ENCODE measurements at places on chromosomes 3 and 15.
A peak's percentile ranks its signal among the peaks of the same experiment; 100 is the strongest.

DNA sequence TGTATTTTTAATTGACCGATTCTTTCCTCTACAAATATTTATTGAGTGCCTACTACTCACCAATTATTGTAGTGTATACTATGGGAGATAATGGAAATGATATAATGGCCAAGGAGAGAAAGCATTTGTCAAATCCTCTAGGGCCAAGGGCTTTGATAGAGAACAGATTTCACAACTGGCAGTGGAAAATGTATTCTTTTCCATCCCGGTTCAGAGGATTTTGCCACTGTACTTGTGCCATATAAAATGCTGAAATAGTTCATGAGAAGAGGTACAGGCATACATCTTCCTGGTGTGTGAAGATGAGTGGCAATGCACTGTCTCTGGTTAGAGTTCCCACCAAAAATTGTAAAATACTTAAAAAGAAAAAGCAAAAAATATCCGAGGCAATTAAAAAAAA lies 451.6 kb upstream of the TPRG1 start:
- no peak for DNase-seq

DNA sequence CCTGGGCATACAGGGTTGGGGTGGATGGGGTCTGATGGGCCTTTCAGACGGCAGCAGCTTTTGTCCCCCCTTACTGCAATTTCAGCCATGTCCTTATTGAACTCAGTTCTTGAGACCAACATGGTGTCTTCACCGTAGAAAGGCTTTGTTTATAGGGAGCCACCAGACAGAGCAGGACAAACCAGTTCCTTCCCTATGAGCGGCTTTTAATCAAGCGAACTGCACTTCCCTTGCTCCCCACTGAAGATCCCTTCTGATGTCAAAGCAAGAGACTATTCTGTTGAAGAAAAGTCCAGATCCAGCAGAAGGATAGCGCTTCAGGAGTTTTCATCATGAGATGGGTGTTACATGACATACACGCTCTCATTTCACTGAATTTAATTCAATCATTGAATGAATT lies 100.4 kb downstream of the CD47 start:
- DNase-seq, result no peak

GRCh38 chr15:42102646-42103235 lies 8.4 kb upstream of the PLA2G4D start:
- DNase-seq, result no peak

- DNase-seq, result no peak
Measured at GRCh38 chr3:80238606-80239005, 470.8 kb upstream of the ROBO1 start.

- DNase-seq, result no peak
Measured at GRCh38 chr3:98812851-98813374, 49.8 kb downstream of the ST3GAL6 start.

- no peak for DNase-seq
Measured at GRCh38 chr3:9770276-9770812, 597 bp upstream of the CAMK1 start.

DNA sequence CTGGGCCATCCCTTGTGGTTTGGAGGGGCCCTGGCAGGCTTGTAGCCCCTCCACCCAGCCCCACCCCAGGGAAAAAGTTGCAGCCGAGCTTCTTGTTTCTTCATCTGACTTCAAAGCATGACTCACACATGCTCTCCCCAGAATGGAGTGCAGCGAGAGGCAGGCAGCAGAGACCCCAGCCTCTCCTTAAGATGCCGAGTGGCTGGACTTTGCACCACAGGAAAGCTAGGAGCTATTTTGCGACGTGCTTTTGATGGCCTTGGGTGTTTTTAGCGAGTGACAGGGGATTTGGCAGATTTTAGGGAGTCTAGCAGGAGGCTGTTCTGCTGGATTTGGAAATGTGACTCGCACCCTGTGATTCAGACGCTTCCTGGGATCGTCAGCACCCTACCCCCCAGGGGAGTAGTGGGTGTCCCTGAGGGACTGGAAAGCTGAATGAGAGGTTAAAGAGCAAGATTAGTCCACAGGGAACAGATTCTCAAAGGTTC lies 14.2 kb downstream of the BAHD1 start:
- DNase-seq, result no peak

GRCh38 chr3:107958146-107958545 lies 132.7 kb downstream of the CD47 start:
- no peak for DNase-seq

GRCh38 chr15:39583596-39584265 lies 2.9 kb downstream of the THBS1 start:
- DNase-seq, result no peak

DNA sequence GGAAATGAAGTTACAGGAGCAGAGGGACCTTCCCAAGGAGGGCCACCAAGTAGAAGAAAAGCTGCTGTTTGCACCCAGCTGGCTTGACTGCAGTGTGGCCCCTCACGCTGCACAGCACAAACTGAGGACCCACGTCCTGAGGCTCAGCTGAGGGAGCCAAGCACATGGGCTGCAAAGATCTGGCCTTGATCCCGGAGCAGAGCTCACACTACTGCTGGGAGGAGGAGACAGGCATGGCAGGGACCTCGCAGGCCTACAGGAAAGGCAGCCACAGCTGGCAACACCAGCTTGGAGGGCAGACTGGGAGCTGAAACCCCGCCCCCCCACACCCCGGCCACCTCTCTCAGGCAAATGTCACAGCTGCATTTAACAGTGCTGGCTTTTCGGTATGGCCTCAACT lies 39.7 kb downstream of the KLHL25 start:
- no peak for DNase-seq

DNA sequence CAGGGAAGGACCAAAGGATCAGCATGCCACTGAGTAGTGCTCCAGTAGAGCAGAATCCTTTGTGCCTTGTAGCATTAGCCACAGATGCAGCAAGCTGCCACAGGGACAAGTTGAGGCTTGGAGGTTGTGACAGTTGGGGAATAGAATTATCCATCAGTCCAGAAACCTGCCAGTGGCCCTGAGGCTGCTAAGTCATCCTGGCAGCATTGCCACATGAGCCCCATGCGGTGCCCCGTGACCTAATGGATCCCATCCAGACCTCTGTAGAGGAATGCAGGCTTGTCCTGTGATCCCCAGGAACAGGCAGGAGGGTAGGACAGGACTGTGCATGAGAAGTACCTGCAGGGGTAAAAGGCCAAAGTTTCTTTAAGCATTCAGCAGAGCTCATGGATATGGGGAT lies 51.7 kb downstream of the BOC start:
- DNase-seq, result no peak

DNA sequence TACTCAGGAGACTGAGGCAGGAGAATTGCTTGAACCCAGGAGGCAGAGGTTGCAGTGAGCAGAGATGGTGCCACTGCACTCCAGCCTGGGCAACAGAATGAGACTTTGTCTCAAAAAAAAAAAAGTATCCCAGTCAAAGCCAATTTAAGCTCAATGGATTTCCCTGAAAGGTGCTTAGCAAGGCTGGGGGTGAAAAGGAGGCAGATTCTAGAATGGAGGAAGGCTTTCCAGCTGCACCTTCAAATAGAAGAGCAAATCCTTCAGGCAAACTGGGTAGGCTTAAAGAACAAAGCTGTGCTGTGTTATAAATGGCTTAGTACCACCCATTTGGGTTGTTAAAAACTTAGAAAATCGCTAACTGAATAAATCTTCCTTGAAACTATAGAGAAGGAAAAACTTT lies 3.0 kb upstream of the IFT57 start:
- DNase-seq, result no peak

GRCh38 chr15:52076889-52077781 lies 35.4 kb downstream of the BCL2L10 start:
- peak; percentile 13 for DNase-seq

DNA sequence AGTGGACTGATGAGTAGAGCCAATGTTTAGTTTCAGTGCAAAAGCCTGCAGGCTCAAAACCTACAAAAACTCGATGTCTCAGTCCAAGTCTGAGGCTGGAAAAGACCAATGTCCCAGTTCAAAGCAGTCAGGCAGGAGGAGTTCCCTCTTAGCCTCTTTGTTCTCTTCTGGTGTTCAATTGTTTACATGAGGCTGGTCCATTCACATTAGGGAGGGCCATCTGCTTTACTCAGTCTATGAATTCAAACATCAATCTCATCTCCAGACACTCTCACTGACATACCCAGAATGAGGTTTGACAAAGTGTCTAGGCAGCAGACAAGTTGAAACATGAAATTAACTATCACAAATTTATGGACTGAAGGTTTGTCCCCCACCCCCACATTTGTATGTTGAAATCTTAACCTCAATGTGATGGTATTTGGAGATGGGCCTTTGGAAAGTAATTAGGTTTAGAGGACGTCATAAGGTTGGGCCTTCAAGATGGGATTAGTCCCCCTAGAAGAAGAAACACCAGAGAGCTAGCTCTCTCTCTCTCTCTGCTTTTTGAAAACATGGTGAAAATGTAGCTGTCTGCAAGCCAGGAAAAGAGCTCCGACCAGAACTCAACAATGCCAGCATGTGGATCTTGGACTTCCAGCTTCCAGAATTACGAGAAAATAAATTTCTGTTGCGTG lies 438.5 kb upstream of the RGMA start:
- DNase-seq, result no peak

- no peak for DNase-seq
Measured at GRCh38 chr3:13713396-13713795, 164.5 kb downstream of the FBLN2 start.

- DNase-seq, result no peak
Measured at GRCh38 chr3:184300378-184300720, 1.3 kb downstream of the PSMD2 start.

- no peak for DNase-seq
Measured at GRCh38 chr15:98738689-98739401, 90.5 kb downstream of the IGF1R start.

- no peak for DNase-seq
Measured at GRCh38 chr3:43288366-43288765, 2.0 kb downstream of the SNRK start.

- no peak for DNase-seq
Measured at GRCh38 chr3:37730825-37731224, 130.9 kb upstream of the CTDSPL start.

DNA sequence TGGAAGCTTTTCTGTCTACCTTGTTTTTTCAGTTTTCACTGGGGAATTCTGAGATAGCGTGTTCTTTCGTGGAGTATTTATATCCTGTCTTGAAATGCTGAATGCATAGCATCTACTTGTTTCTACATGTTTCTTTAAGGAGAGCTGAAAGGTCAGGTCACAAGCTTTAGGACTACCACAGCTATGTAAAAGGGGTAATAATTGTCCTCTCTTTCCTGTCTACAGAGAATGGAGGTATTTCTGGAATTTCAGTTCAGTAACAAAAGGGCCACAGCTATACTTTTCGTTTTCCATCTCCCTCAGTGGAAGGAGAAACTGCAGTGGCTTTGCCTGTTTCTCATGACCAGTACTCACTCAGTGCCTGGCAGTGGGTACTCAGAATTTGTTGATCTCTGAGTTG lies 4.7 kb downstream of the INAFM2 start:
- no peak for DNase-seq

DNA sequence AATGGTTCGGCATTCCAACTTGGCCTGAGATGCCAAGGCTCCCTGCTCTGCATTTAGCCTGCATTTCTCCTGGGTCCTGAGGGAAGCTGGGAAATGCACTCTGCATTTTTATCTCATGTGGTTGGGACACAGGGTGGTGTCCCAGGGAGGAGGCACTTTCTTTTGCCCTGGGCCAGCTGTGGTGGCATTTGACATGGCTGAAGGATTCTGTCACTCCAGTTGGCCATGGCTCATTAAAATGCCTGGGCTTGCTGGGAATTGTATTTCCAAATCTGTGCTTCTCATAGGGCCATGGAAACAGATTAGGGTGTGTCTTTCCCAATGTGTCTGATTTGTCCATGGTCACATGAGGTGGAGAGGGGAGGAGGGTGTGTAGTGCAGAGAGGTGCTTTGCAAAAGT lies 128.3 kb upstream of the RGMA start:
- no peak for DNase-seq

- DNase-seq, result no peak
Measured at GRCh38 chr15:89400116-89400781, 65.6 kb upstream of the POLG start.

DNA sequence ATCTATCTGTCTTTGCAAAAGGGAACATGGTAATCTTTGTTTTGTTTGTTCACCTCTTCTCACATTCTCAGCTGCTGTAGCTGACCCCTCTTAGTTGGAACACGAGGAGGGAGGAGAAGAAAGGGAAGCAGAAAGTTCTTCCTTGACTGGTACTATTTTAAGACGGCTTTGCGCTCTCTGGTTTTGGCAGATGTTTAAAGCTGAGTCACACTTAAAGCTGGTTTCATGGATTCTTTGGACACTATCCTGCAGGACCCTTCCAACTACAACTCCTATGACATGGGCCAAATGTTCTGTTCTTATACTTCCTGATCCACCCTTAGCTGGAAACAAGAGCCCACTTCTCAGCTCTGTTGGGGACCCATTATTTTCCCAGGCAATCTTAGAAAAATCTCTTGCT lies 40.6 kb upstream of the FXR1 start:
- no peak for DNase-seq

- DNase-seq, result no peak
Measured at GRCh38 chr15:38440353-38441129, 13.4 kb upstream of the FAM98B start.

DNA sequence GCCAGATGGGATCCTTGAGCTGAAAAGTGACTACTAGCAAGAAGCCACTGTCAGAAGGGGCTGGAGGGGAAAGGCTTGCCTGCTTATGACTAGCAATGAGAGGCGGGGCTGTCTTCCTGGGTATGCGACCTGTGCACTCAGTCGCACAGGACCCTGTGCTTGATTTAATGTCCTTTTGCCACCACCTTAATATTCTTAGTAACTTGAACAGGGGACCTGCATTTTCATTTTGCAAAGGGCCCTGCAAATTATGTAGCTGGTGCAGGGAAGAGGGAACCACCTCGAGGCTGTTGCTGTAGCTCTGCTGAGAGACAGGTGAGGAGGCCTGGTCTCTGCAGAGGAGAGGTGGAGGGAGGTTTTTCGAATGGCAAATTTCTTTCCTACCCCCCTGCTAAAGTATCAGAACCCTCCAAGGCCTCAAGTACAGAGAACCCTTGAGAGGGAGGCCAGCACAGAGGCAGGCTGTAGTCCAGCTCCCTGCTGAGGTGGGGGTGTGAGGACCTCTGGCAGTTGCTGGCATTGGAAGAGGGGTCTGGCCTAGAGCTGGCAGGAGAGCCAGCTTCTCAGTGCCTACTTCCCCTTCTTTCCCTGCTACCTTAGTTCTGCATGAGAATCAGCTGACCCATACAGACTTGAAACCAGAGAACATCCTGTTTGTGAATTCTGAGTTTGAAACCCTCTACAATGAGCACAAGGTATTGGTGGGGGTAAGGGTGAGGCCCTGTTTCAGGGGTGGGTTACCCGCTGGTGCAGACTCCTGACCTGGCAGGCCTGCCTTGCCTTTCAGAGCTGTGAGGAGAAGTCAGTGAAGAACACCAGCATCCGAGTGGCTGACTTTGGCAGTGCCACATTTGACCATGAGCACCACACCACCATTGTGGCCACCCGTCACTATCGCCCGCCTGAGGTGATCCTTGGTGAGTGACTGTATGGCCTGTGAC lies 11.4 kb downstream of the CLK3 start:
- DNase-seq, result no peak

DNA sequence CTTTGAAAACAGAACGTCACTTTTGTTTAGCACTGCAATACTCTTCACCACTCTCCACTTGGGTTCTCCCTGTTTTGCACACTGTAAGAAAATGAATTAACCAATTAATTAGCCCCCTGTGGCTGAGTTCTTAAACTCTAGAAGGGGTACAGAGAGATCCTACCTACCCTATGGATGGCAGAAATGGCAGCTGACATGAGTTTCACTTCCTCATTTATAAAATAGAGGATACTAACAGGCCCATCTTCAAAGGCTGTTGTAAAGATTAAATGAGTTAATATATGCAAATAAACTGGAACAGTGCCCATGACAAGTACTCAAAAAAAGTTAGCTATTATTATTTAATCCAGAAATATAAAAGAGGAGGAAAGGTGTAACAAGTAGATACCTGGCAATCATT lies 36.9 kb downstream of the SUCLG2 start:
- DNase-seq, result no peak

Data from amniotic stem cell (primary cell).